ENCODE measurements at places on chromosomes 12 and 14.

DNA sequence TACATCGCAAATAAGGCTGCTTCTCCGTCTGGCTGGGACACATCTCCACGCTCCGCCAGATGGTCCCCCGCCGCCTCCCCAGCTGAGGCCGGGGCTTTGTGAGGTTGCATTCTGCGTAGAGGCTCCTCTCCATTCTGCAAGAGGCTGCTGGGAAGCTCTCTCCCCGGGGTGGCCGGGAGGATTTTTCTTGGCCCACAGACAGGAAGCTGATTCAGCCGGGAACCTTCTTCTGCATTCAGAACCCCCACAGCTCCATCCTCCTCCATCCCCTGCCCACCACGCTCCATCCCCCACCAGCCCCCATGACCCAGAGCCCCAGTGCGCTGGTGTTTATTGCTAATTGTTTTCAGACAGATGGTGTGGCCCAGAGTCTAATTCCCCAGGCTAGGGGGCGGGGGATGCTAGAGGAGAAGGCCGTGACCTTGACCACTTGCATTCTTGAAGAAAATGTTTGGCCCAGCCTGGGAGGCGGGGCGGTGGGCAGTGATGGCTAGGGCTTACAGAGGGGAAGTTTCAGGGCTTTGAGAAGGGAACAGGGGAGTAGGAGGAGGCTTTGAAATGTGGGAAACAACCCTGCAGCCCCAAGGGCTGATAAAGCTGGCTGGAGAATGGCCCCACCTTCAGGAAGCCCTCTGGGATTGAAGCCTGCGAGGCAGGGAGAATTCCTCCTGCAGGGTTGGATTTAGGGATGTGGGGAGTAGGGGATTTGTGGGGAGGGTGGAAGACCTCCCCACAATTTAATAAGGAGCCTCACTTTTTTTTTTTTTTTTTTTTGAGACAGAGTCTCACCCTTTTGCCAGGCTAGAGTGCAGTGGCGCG, 88.5 kb upstream of the NCOR2 start:
- DNase-seq: peak; percentile 97

DNA sequence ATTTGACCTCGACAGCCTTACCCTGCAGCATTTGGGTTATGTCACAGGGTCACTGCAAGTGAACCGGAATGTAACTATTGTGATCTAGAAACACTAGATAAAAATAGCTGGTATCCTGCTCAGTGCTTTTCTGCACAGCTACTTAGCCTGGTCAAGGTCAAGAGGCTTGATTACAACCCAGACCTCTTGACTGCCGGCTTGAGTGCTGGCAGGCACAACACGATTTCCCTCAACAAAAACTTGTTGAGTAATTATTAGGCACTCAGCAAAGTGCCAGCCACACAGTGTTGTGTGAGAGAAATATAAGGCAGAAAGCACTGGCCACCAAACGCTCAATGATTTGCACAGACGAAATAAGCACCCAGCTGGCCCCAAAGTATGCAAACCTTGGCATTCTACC, 156.7 kb downstream of the NUAK1 start:
- DNase-seq: no peak

GRCh38 chr12:53551889-53552291, 44.6 kb upstream of the NPFF start:
- DNase-seq: no peak

GRCh38 chr14:106044515-106044914, 518.1 kb downstream of the TMEM121 start:
- no peak for DNase-seq

- no peak for DNase-seq
These were observed 6.8 kb downstream of the TMCC3 start for GRCh38 chr12:94643606-94644005.

Measured in hepatic stellate cell (primary cell).